Stimulated activated CD4-positive, alpha-beta T cell treated with anti-CD3 and anti-CD28 coated beads, Interleukin-1b, Interleukin-23, amount 100 ng/mL, for 1 hour (primary cell): ENCODE measurements at places on chromosomes 6 and 20.

DNA sequence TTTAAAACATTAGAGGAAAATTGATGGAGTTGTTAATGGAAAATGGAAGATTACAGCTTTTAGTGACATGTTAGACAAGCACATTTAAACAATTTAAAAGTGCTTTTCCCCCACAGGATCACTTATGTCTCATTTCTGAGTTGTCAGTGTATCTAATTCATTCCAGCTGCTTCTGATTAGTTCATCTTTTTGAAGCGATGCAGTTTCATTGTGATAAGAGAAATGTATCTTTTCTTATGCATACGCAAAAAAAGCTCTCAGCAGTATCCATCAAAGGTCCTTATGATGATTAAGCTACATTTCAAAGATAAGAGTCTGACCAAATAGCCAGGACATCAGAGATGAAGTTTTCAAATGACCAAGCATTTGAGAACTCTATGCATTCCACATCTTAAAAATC, 572.6 kb upstream of the SYNCRIP start:
- no peak for DNase-seq

DNA sequence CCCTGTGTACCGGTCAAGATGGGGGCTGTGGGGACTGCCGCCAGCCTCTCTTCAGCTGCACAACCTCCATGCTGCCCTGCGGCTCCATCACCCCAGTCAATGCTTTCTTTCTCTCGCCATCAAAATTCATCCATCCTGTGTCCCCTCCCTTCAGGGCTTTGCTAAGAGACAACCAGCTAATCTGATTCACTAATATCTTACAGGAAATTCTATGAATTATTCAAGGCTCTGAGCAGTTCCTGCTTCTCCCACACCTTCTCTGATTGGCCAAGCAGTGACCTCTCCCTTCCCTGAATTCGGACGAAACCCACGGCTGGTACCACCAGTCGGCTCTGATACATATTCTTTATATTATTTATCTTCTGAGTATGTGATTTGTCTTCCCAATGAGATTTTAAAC, 13.8 kb downstream of the ITPR3 start:
- no peak for DNase-seq

DNA sequence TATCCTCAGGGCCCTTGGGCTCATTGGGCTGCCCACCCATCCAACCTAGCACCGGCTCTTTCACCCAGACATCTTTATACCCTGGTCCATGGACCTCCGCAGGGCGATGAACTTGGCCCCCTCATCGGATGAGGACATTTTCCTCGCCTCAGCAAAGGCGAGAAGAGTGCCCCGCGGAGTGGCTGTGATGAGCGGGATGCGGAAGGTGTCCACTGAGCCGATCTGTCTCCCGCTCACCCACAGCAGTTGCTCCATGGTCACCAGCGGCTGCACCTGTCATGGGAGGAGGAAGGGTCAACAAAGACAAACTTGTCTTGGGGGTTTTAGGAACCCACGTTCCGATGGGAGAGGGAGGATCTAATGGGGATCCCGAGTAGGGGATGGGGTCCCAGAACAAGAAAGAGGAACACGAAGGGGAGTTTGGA, 690 bp downstream of the NEU1 start:
- no peak for DNase-seq

- no peak for DNase-seq
Observed at GRCh38 chr6:111829998-111830397, 43.3 kb downstream of the FYN start.

GRCh38 chr6:67016921-67017460, 1310.0 kb upstream of the EYS start:
- no peak for DNase-seq

DNA sequence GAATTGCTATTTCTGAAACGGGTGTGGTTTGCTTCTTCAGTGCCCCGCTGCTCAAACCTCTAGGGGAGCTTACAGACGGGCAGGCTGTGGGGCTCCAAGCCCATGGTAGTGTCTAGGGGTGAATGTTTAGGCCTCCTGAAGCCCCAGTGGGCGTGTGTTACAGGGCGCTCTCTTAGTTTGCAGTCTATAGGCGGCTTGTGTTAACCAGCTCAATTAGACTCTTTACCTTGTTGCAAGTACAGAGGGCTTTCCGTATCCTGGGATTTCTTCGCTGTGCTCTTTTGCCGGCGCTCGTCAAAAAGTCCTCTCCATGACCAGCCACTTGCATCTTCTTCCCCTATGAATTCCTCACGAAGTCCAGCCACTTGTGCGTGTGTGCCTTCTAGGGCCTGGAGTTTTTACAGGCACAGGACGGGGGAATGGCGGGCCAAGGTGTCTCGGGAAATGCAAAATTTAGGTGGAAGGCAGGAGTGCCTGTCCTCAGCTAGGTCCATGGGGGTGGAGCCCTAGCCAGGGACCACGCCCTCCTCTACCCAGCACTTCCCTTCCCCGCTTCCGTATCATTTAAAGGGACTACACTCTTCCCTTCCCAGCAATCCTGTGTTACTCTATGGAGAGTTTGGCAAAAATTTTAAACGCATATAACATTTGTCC, 94.5 kb downstream of the HTR1B start:
- DNase-seq: no peak
